IPS DF 6.9 (cell line): ENCODE measurements at places on chromosomes 11 and 22.
A peak's percentile ranks its signal among the peaks of the same experiment; 100 is the strongest.

GRCh38 chr22:50315289-50316113 lies 8.1 kb upstream of the PLXNB2 start:
- no peak for DNase-seq

GRCh38 chr11:27081056-27081455 lies 40.4 kb downstream of the BBOX1 start:
- no peak for DNase-seq

GRCh38 chr11:45593992-45594391 lies 71.4 kb downstream of the CHST1 start:
- no peak for DNase-seq

DNA sequence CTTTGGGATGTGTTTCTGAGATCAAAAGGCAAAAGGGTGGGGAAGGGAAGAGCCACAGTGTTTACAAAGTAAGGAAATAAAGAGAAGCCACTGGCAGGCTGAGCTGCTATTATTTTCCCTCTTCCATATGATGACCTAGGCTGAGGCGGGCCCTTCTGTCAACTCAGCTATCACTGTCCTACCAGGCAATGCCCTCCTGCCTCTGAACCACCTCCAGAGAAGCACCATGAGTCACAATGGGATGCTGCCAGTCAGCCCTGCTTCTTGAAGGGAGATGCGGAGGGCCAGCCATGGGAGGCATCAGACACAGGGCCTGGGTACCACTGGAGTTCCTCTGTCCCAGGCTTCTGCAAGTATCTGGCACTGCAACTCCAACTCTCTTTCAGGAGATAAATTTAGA lies 107.9 kb upstream of the BID start:
- DNase-seq: no peak

GRCh38 chr11:122677256-122677655 lies 21.7 kb downstream of the UBASH3B start:
- no peak for DNase-seq

DNA sequence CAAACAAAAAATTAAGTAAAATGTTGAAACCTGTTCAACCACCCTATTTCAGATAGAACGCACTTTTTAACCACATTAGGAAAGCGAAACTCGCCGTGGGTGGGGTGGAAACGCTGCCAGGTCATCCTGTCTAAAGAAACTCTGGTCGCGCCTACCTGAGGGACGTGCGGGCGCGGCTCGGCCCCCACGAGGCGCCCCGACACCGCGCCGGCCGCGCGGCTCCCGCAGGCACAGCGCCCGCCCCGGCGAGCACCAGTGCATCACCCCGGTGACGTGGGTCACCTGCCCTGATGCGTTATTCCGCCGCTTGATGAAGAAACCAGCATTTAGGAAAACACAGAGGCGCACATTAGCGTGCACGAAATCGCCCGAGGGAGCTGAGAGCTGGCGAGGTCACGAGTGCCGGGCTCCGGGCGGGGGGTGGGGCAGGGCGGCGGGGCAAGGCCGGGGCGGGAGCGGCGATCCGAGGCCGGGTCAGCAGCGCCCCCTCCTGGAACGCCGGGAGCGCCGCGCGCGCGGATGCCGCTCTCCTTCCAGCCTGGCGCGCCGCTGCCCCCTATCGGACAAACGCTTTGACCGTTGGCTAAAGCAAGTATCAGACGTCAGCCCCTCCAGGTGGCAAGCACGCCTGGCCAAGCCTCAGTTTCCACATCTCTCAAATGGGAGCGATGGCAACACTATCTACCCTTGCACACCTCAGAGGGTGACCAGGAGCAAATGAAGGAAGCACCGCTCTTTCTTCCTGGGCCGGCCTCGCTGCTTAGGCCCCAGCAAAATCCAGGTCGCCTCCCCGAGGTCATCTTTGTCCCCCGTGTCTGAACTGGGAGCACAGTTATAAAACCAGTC lies 15.7 kb upstream of the SNX32 start:
- peak; percentile 54 for DNase-seq

GRCh38 chr11:130300567-130300966 lies 14.2 kb downstream of the ZBTB44 start:
- DNase-seq: no peak

- DNase-seq: no peak
These were observed 32.9 kb upstream of the FSHB start for GRCh38 chr11:30197869-30198268.

DNA sequence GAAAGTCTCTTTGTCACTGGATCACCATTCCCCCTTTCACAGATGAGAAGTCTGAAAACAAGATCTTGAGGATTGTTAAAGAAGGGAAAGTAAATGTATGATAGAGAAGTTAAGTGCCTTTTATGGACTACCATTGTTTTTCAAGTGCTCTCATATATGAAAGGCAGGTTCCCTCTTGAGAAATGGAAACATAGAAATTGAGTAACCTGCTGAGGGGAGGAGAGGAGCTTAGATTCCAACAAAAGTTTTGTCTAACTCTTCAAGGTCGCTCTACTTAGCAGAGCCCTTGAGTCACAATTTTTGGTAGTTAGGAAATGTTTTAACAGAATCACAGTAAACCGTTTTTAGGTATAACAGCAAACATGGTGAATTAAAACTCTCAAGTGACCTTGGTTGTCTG lies 80.1 kb downstream of the SVIP start:
- no peak for DNase-seq

- no peak for DNase-seq
These were observed 482.5 kb upstream of the FAT3 start for GRCh38 chr11:91742155-91742554.

DNA sequence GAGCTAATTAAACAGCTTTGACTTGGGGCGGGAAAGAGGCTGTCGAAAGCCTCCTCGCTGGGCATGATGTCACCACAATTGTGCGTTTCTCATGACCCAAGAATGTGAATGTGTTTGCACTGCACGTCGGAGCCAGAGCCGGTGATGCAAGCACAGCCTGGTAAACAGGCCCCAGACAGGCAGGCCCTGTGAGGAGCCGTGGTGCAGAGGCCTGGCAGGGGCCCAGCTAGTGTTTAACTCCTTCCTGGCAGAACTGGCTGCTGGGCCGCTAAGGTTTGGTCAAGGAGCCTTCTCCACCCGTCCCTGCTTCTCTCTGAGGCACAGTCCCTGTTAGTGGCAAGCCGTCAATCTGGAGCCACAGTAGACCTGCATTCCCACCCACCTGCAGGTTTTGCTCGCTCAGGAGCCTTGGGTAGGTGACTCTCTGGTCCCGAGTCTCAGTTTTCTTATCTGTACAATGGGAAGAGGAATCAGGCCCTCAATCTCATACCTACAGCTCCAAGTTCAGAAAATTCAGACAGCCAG lies 25.4 kb upstream of the SMTN start:
- no peak for DNase-seq

DNA sequence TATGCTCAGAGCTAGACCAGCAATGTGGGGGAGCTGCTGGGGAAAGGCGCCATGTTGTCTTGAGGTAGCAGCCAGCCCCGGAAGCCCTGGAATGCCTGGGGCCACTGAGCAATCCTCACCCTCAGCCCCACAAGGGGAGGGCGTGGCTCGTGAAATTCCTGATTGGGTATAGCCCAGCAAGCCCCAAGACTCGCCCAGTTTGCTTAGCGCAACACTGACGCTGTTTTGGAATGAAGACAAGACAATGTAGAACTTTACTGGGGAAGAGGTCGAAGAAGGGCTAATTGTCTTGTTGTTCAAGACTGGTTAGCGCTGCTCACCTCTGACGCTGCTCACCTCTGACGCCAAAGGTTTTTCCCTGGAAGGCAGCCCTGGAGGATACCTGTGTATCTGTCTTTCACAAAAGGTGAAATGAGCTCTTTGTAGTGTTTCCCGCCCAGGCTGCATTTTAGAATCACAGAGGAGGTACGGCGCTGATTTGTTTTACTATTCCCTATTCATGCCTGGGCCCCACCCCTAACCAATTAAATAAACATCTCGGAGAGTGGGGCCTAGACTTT lies 47.6 kb downstream of the ST3GAL4 start:
- no peak for DNase-seq

DNA sequence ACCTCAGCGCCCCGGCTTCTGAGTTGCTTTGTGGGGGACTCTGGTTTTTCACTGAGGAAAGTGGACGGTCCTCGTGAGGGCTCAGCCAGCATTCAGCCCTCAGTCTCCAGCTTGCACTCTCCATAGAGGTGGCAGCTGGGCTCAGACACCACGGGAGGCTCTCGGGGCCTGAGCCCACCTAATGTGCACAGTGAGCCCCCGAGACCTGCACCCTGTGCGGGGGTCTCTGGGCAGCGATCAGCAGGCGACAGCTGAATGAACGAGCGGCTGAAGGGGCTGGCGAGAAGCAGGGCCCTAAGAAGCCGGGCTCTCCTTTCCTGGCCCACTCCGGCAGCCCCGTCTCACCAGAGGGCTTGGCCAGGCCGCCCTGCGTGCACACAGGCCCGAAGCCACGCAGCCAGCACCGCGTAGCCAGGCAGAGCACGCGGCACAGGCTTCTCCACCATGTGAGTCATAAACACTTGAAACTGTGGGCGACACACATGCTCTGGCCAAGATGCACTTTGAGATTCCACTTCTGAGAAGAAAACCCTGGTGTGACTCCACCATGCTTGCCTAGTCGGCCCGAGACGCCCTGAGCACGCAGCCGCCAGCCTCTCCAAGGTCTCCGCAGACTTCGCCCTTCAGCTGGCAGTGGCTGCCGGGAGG lies 28.0 kb downstream of the TOLLIP start:
- no peak for DNase-seq

- no peak for DNase-seq
These were observed 137.0 kb downstream of the ATG16L2 start for GRCh38 chr11:72951193-72951592.

DNA sequence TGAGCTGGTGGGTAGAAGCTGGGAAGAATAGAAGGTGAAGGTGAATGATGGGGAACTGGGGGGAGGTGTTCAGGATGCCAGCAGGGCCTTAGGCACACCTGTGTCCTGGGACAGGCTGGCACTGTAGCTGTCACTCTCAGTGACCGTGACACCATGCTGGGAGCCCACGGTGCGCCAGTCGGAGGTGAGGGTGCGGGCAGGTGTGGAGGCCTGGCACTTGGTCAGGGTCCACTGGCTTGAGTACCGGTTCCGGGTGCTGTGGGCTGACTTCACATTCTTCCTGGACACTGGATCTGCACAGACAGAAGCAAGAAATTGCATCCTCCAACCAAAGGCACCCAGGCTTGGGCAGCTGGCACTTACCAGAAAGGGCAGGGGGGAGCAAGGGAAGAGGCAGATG lies 103.8 kb downstream of the CEP164 start:
- DNase-seq: no peak

DNA sequence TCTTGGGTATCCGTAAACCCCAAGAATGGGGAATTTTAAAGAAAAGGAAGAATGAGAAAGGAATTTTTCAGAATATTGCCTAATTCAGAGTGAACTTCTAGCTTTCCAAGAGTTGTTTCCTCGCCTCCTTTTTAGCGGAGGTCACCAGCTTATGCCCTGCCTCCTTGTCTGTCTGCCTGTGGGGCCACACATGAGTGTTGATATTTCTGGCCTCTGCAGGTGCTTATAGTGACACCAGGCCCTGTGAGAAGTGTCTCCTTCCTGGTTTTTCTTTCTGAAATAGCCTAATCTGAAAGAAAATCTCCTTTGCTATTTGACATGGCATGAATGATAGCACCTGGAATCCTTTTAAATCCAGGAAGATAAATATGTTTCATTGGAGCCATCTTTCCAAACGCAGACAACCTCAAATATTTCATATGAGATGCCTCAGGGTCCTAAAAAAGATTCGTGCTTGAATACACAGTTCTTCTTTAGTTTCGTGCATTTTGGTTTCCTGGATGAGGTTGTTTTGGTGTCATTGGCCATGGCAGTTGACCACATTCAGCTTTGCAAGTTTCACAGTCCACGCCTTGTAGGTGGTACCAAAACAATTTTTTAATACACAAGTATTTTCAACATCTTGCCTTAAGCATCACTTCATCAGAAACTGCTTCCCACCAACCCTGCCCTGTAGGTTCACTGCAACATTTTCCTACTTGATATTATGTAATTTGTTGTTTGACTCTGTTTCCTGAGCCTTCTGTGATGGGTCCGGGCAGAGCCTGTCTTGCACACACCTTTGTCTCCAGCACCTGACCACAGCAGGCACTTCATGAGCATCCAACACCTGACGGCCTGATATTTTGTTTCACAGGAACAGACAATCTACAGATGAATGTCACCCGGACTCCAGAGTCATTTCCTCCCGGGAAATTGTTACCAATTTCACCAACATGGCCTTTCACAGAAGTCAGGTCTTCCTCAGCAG lies 159.4 kb downstream of the C11orf91 start:
- no peak for DNase-seq

DNA sequence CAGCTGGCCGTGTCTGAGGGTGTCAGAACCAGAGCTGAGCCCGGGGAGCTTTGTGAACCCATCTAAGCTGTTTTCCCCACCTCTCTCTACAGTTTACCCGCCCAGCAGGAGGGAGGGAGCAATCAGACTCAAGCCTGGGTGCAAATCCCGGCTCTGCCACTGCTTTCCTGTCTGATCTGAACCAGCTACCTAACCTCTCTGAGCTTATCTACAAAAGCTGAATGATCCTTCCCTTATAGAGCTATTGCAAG lies 252 bp downstream of the APOL2 start:
- no peak for DNase-seq

DNA sequence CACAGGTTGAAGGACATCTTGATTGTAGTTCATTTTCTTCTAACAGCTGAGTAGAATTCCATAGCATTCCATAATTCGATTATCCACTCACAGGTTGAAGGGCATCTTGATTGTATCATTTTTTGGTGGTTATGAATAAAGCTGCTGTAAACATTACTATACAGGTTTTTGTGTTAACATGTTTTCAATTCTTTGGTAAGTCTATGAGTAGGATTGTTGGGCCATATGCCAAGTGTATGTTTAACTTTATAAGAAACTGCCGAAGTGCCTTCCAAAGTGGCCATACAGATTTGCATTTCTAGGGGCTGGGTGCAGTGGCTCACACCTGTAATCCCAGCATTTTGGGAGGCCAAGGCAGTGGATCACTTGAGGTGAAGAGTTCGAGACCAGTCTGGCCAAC lies 44.6 kb downstream of the ANKRD42 start:
- no peak for DNase-seq

DNA sequence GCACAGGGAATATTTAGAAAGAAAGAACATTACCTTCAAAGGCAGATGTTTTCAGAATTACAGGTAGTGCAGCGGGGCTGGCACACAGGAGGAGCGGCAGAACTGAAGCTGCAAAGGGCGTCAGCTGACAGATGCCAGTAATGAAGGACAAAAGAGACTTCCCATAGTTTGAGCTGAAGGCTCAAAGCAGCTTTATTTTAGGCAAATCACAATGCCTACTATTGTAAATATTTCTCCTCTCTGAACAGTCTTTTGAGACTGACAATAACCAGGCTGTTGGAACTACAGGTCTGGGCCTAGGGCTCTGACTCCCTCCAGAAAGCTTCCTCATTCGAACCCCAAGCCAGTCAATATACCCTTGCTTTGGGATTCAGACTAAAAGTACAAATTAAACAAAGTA lies 256.9 kb upstream of the NARS2 start:
- DNase-seq: no peak

GRCh38 chr22:20671409-20672081 lies 102.4 kb upstream of the SERPIND1 start:
- DNase-seq: no peak

DNA sequence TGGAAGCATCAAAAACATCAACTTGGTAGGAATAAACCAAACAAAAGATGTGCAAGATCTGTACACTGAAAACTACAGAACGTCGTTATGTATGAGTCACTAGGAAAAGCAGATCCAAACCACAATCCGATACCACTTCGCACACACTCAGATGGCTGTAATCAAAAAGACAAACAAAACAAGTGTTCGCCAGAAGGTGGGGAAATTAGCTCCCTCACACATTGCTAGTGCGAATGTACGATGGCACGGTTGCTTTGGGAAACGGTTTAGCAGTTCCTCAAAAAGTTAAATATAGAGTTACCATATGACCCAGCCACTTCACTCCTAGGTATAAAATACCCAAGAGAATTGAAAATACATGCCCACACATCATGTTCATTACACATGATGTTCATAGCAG lies 14.8 kb upstream of the CARD10 start:
- DNase-seq: no peak

GRCh38 chr11:90284171-90284570 lies 61.3 kb upstream of the CHORDC1 start:
- DNase-seq: no peak
